Osteocyte (in vitro differentiated cells): ENCODE measurements at places on chromosomes 11 and 22. TPM values are rescaled to one million over a fixed set of nuclear protein-coding genes. Genes with fewer than 3 reads are reported as not detected.

DNA sequence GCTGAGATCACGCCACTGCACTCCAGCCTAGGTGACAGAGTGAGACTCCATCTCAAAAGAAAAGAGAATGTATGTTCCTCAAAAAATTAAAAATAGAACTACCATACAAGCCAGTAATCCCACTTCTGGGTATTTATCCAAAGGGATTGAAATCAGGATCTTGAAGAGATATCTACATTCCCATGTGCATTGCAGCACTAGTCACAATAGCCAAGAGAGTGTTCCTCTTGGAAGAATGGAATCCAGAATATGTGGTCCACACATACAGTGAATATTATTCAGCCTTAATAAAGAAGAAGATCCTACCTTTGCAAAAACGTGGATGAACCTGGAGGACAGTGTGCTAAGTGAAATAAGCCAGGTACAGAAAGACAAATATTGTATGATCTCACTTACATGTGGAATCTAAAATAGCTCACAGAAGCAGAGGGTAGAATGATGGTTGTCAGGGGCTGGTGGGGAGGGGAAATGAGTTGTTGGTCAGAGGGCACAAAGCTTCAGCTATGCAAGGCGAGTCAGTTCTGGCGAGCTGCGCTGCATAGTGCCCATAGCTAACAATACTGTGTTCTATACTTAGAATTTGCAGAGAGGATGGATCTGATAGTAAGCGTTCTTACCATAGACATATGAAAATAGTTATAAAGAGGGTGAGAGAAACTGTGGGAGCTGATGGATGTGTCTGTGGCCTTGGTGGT lies 32.1 kb downstream of the GRIK4 start:
- no peaks in the 10 kb centered on the region for H3K27me3 ChIP-seq
- H3K36me3 ChIP-seq, result no peaks in the 10 kb centered on the region
- no peak overlapping the region for H3K4me3 ChIP-seq
- DNase-seq, result no peak
- peaks cover 33% of the 10 kb centered on the region for H3K4me1 ChIP-seq
- no peak overlapping the region for H3K27ac ChIP-seq

GRCh38 chr22:46738647-46739093 lies 618 bp upstream of the CERK start:
- H3K4me3 ChIP-seq, result peak overlapping the region; percentile 74
- peaks cover 44% of the 10 kb centered on the region for H3K4me1 ChIP-seq
- H3K36me3 ChIP-seq, result no peaks in the 10 kb centered on the region
- no peak for DNase-seq

GRCh38 chr11:124961972-124962609 lies 8.1 kb downstream of the CCDC15 start:
- H3K4me1 ChIP-seq, result no peaks in the 10 kb centered on the region
- no peak for DNase-seq
- H3K4me3 ChIP-seq, result no peak overlapping the region
- H3K36me3 ChIP-seq, result no peaks in the 10 kb centered on the region
- no peak overlapping the region for H3K27ac ChIP-seq

DNA sequence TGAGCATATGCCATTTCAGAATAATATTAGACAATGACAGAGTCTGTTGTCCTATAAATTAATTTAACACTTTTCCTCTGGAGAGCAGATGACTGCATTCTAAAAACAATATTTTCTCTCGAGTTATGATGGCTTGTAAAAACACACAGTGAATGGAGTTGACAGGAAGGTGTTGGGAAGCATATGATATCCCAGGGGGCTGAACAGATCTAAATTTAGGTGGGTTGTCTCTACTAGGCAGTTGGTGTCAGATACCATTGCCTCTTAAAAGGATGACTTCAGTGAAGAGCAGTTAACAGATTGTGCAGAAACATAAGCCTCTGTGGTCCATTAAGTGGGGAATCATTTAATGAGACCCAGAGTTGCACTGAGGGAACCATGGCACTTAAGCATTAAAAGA lies 30.7 kb downstream of the SVIP start:
- no peaks in the 10 kb centered on the region for H3K36me3 ChIP-seq
- peaks cover 3% of the 10 kb centered on the region for H3K27me3 ChIP-seq
- DNase-seq, result no peak
- H3K4me1 ChIP-seq, result no peaks in the 10 kb centered on the region
- no peak overlapping the region for H3K4me3 ChIP-seq

Gene MAP6
- total RNA-seq, result 2.3 and 3.0 TPM in 2 replicates

GRCh38 chr11:15943418-15944197 lies 412.7 kb downstream of the SOX6 start:
- peaks cover 4% of the 10 kb centered on the region for H3K36me3 ChIP-seq
- no peaks in the 10 kb centered on the region for H3K27me3 ChIP-seq
- no peak overlapping the region for H3K27ac ChIP-seq
- H3K4me1 ChIP-seq, result no peaks in the 10 kb centered on the region

DNA sequence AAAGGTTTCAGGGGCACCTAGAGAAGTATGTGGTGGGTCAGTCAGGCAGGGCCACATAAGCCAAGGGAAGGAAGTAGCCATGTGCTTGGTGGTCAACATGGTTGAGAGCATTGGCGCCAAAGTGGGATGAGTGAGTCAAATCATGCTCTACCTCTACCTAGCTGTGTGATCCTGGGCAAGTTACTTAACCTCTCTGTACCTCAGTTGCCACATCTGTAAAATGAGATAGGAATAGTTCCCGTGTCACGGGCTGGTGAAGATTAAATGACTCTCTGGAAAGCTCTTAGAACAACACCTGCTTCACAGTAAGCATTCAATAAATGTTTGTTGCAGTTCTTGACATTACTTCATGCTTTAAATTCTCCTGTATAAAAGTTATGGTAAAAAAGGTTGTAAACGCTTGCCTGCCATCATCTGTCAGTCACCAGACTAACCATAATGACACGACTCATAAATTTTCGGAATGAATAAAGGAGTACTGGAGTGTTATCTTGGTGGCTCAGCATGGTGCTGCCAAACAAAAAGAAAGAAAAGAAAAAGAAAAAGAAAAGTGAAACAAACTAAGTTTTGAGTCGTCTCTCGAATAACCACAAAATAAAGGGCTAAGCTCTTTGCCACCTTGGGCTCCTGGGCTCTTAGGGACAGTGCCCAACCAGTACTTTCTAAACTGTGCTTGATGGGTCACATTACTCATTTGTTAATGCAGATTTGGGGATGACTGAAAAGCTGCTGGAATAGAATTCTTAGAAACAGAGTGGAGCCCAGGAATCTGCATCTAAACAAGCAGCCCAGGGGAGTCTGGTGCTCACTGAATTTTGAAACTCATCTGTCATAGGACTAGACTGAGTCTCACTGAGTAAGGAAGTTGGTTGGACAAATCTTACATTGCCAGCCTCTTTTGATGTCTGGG lies 107.6 kb downstream of the LDLRAD3 start:
- no peak for DNase-seq
- H3K36me3 ChIP-seq, result peaks cover 7% of the 10 kb centered on the region
- H3K27me3 ChIP-seq, result no peaks in the 10 kb centered on the region
